Effector memory CD8-positive, alpha-beta T cell (primary cell): ENCODE measurements at places on chromosomes 7 and 10.

GRCh38 chr7:55420530-55420929, 55.4 kb downstream of the LANCL2 start:
- no peak for DNase-seq

DNA sequence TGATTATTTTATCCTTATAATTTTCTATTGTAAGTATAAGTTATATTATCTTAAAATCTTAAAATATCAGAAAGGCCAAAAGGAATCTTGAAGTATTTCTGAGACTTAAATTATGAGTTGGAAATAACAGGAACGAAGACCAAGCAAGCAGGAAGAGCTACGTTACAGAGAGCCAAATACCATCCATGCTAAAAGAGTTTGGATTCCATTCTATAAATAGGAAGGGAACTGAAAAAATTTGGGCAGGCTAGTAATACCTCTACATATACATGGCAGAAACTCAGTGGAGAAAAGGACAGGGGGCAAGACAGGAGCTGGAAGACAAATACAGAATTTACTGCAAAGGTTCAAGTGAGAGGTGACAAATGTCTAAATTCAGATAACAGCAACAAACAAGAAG, 16.7 kb downstream of the ITGB1 start:
- DNase-seq: no peak

GRCh38 chr7:38006559-38006958, 86.1 kb downstream of the EPDR1 start:
- DNase-seq: no peak

- no peak for DNase-seq
These were observed 324.2 kb upstream of the ZMIZ1 start for GRCh38 chr10:78744491-78745090.

- DNase-seq: no peak
These were observed 35.0 kb downstream of the INPP5A start for GRCh38 chr10:132572545-132572937.

DNA sequence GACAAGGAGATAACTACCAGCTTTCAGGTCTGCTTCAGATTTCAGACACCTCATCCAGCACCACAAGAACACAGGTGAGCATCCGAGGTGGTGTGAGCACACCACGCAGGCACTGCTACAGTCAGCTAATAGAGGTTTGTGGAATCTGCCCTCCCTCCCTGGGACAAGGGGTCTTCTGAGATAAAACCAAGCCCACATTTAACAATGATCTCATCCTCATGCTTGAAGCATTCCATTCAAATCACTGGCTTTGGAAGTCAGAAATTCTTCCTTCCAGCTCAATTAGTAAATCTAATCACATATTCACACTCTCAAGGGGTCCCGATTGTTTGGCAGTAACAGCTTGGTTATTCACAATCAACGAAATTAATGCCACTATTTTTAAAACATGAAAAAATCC, 331.4 kb downstream of the ELMO1 start:
- no peak for DNase-seq

- DNase-seq: no peak
These were observed 340.4 kb downstream of the OTUD1 start for GRCh38 chr10:23779301-23779700.

GRCh38 chr10:117927332-117927731, 119.4 kb downstream of the RAB11FIP2 start:
- DNase-seq: no peak

DNA sequence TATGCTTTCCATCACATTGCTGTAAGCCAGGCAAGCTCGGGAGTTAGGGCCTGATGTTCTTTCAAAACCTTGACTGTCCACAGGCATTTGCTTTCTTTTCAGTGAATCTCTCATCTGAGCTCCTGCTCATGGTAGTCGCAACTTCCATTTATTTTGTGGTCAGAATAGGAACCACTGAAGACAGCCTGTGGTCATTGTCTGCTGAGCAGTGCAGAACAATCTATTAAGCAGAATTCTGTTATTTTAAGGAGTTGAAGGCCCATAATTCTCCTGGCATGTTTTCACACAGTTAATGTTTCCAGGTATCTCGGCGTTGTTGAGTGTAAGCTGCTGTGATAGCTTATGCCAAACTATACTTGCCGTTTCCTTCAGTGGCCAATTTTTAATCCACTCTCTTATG, 491.1 kb upstream of the AKR1E2 start:
- no peak for DNase-seq

GRCh38 chr7:84041649-84042048, 152.9 kb downstream of the SEMA3A start:
- DNase-seq: no peak

DNA sequence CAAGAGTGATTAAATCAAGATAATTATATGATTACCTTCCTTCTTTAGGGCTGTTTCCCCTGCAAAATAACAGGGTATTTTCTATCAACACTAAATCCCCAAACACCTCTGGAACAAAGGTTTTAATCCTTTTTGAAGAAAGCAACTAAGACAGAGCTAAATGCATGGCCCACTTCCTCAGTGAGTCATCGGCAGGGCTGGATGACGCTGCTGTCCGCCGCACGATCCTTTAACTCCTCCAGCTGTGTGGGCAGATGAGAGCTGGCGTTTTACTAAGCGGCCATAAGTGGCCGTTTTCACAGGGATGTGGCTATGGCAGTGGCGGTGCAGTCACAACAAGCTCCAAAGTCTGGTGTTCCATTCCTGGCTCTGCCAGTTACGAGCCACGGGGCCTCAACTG, 76.0 kb upstream of the C1QL3 start:
- no peak for DNase-seq

DNA sequence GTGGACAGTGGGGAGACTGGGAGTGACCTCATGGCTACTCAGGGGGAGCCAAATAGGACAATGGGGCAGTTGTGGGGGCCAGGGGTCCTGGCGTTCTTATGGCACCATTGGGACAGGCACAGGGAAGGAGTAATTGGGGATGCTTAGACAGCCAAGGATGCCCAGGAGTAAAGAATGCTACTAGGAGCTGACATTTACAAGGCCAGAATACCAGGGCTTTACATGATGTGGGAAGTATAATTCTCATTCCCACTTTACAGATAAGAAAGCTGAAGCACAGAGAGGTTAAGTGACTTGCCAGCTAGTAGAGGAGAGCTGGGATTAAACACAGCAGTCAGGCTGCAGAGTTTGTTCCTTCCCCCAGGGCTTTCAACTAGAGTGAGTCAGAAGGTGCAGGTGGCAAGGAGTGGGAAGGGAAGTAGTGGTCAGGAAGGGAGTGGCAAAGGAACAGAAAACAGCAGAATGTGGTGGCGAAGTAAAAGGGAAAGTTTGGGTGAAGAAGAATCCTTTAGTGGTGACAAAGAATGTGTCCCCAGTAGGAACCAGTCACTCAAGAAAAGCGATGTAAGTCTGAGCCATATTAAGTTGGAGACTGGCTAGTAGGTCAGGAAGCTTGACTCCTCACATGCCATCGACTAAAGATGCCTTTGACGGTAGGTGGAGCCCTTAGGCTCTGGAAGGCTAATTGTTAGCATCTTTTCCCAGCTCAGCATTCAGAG, 32.8 kb downstream of the CPVL start:
- no peak for DNase-seq

GRCh38 chr7:41692251-41692650, 10.6 kb downstream of the INHBA start:
- DNase-seq: no peak

GRCh38 chr7:114919587-114919986, 2.3 kb upstream of the MDFIC start:
- no peak for DNase-seq

GRCh38 chr7:36400036-36400435, 10.4 kb downstream of the ANLN start:
- DNase-seq: no peak

DNA sequence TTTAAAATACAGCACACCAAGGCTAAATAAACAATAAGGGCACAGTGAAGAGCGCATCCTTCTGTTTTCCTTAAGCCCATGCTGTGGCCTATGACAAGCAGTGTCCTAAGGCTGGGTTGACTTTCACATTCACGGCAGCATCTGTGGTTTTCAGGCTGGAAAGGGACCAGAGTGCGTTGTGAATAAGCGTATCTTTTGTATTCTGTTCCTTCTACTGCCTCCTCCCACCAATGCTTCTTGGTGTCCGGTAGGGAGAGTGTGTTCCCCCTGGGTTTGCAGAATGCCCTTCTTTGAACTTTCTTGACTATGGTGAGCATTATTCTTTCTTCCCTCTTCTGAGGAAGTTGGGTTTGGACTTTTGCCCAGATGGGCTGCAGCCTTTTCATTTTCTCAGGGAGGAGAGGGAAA, 73.6 kb downstream of the ABCA13 start:
- DNase-seq: no peak

- no peak for DNase-seq
These were observed 32.9 kb downstream of the ICA1 start for GRCh38 chr7:8228766-8229674.

DNA sequence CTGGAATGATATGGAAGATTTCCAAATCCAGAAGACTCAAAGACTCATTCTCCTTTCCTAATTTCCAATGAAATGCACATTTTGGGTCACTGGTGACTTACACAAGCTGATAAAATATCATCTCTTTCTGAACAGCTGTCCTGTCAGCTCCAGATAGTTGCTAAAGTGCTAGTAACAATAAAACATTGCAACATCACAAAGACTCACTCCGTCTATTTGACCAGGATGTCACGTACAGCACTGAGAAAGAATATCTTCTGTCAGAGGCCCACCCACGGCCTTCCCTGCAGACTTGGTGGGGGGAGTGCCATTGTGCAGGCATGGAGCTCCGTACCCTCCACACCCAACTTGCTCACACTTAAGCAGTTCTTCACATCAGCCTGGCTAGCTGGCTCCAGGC, 78.9 kb upstream of the EGR2 start:
- no peak for DNase-seq

- no peak for DNase-seq
These were observed 628 bp downstream of the MPLKIP start for GRCh38 chr7:40133561-40134427.

- no peak for DNase-seq
These were observed 511.2 kb upstream of the KLF6 start for GRCh38 chr10:4296161-4296560.

GRCh38 chr7:27138472-27138871, 5.0 kb downstream of the HOXA5 start:
- DNase-seq: no peak

- DNase-seq: no peak
These were observed 75.9 kb upstream of the HGF start for GRCh38 chr7:81845744-81846241.

- no peak for DNase-seq
These were observed 189.6 kb downstream of the DNAJC1 start for GRCh38 chr10:21813946-21814345.
